ENCODE measurements at places on chromosomes 1 and 21.

DNA sequence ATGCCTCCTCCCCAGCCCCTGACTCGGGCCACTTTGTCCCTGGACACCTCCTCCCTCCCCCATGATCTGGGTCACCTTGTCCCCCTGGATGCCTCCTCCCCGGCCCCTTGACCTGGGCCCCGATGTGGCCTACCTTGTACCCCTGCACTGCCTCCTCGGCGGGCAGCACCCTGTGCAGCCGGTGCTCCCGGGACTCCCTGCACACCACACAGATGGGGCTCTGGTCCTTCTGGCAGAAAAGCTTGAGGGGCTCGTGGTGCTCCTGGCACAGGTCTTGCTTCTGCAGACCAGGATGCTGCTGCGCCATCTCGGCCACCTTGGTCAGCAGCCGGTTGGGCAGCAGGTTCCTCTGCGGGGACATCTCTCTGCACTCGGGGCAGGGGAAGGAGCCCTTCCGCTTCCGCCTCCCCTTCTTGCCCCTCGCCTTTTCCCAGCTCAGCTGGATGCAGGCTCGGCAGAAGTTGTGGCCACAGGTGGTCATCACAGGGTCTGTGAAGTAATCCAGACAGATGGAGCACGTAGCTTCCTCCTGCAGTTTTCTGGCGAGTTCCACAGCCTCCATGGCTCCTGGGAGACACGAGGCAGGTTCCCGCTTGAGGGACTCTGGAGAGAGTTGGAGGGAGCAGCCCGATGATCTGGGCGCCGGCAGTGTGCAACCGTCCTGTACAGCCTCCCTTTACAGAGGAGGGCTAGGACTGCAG, 2.0 kb downstream of the TRIM17 start:
- DNase-seq, result no peak

GRCh38 chr1:160761886-160762285, 22.8 kb downstream of the SLAMF7 start:
- DNase-seq, result no peak

DNA sequence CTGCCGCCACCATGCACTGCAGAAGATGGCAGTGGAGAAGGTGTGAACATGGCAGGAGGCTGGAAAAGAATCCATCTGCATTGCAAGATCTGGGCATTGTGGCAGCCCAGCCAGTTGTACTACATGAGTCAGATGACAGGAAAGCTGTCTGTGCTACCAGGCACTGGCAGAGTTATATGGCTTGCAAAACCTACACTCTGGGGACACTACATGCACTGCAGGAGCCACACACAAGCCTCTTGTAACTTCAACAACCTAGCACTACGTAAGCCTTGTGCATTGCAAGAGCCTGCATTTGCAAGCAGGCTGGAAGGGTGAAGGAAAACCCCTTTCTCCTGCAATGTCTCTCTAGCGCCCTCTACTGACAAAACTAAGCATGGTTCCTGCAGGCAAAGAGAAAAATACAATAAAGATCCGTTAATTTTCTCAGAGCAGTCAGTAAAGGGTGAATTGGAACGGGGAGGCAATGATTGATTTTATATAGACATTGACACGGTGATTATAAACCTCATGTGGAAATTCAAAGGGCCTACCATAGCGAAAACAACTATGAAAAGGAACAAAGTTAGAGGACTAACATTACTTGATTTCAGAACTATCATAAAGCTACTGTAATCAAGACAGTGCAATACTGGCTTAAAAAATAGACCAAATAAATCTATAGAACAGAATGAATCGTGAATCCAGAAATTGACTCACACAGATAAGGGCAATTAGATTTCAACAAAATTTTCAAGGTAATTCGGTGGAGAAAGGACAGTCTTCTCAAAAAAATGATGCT, 26.2 kb upstream of the DYNLT5 start:
- peak; percentile 53 for DNase-seq

DNA sequence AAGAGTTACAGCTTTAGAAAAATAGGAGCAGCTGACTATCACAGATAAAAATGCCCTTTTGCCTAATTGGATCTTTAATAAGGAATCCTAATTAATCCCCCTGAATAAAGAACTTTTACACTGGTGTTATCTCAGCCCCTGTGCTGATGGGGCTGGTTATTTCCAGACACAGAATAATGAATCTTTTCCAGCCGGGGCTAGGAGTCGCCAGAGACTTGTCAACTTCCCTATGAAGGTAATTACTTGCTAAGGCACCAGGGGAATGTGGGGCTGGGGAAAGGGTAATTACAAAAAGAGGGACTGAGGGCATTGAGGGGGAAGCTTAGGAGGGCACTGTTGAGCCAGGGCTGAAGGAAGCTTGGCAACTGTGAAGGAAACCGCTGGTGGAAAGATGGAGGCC, 34.5 kb downstream of the HMGB4 start:
- DNase-seq, result no peak

DNA sequence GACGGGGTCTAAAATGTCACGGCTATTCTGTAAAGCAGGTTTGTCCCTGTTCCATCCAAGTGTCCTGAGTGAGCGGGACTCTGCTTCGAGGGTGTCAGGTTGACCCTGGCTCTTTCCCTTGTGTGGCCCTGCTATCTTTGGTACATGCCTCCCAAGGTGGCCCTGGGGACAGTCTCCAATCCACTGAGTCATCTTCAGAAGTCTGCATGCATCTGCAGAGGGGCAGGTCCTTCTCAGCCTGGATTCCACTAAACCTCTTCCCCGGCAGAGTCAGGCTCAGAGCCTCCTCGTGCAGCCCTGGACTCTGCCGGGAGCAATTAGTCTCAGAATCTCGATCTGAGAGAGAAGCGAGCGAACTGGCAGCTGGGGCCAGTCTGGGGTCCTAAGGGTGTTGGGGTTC, 50.1 kb upstream of the KCNJ15 start:
- no peak for DNase-seq

GRCh38 chr1:237975376-237975775, 84.7 kb upstream of the ZP4 start:
- DNase-seq, result peak; percentile 53

GRCh38 chr1:223788746-223789415, 56.9 kb downstream of the TP53BP2 start:
- DNase-seq, result no peak

DNA sequence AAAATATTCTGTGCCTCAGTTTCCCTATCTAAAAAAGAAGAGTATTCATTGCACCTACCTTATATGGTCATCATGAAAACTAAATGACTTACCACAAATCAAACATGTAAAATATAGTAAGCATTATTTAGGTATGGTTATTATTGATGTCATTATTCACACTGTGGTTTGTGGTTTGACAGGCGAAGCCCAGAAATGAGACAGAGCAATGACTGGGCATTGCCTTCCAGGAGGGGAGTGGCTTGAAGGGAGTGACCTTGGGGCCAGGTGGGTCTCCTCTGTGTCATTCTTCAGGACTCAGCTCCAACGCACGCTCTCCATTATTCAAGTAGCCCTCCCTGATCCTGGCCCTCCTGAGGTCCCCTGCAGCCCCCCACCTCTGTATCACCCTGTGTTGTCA, 133.7 kb downstream of the DMRTA2 start:
- no peak for DNase-seq

DNA sequence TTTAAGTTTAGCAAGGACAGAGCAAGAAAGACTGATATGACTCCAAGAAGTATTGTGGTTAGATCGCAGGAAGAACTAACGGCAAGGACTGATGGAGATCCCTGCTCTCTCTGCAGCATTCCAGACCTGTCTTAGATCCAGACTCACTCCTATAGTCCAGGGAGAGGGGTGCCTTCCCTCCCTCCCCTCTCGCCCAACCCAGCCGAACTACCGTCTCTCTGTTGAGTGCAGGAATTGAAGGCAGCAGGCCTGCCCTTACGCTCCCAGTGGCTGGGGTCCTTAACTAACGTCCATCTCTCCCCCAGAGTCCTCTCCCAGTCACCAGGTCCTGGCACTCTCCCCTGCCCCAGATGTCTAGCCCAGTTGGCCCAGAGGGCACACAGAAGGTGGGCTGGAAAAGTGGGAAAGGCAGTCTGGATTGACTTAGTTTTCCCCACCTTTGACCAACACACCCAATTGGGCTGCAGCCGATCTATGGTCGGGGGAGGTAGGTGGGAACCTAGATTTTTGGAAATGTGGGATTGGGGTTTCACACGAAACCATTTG, 1.1 kb downstream of the CRABP2 start:
- no peak for DNase-seq

DNA sequence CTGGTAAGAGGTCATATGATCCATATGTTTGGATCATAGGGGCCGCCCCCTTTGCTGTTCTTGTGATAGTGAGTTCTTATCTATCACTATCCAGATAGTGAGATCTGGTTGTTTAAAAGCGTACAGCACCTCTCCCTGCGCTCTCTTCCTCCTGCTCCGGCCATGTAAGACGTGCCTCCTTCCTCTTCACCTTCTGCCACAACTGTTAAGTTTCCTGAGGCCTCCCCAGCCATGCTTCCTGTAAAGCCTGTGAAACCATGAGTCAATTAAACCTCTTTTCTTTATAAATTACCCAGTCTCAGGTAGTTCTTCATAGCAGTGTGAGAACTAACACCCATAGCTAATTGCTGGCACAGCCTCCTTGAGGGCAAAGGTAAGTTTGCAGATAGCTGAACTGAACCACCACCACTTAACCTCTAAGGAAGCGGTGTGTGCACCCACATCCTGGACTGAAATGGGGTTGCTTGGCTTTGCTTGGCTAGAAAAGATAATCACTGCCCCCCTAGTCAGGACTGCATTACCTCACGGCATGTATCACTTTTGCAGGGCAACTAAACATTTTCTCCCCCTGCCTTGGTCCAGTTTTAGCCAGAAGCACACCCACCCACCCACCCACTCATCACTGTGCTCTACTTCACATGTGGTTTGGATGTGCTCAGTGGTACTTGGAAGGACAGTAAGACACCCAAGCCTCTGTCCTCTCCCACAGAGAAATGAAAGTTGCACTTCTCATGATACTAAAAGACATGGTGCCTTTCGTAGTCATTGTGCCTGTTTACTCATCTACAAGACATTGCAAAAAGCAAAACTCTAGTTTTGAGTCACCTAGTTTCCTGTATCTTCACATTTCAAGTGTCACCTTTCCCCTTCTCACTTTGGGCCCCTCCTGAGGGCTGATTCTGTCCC, 23.1 kb upstream of the PTAFR start:
- DNase-seq, result no peak

DNA sequence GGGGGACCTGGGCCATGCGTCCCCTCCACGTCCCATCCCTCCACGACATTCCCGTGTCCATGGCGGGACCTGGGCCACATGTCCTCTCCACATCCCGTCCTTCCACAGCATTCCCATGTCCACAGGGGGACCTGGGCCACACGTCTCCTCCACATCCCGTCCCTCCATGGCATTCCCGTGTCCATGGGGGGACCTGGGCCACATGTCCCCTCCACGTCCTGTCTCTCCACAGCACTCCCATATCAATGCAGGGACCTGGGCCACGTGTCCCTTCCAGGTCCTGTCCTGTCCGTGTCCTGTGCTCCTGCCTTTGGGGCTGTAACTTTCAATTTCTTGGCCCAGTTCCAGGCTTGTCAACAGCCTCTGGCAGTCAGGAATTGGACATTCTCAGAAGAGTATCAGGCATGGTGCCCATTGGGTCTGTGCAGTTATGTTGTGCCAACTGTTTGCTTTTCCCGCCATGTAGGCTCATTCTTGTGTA, 47.1 kb downstream of the WNT9A start:
- no peak for DNase-seq

Measured in HL-60 (cell line).